Left ventricle myocardium superior (tissue), 1 donor: ENCODE measurements at places on chromosomes 13 and 19. TPM values are rescaled to one million over a fixed set of nuclear protein-coding genes. Genes with fewer than 3 reads are reported as not detected.

The C1QTNF9 gene
- total RNA-seq, result 3.9 TPM

The NOTCH3 gene
- total RNA-seq, result 22.8 TPM

The NUCB1 gene
- 265 TPM for total RNA-seq

The TNFSF13B gene
- 1.8 TPM for total RNA-seq

The SPTBN4 gene
- total RNA-seq, result 4.8 TPM

The CEACAM20 gene
- not detected for total RNA-seq
